ENCODE measurements at places on chromosomes 12 and 14. TPM values are rescaled to one million over a fixed set of nuclear protein-coding genes. Genes with fewer than 3 reads are reported as not detected.
A peak's percentile ranks its signal among the peaks of the same experiment; 100 is the strongest.

CD63 gene
- total RNA-seq = 1,107 TPM

RGS6 gene
- 0.46 TPM for total RNA-seq

GRCh38 chr12:22321018-22321605 is 13.4 kb downstream of the ST8SIA1 start:
- no peak overlapping the region for H3K27ac ChIP-seq
- no peak for DNase-seq
- no peak overlapping the region for H3K4me3 ChIP-seq
- no peaks in the 10 kb centered on the region for H3K27me3 ChIP-seq

DNA sequence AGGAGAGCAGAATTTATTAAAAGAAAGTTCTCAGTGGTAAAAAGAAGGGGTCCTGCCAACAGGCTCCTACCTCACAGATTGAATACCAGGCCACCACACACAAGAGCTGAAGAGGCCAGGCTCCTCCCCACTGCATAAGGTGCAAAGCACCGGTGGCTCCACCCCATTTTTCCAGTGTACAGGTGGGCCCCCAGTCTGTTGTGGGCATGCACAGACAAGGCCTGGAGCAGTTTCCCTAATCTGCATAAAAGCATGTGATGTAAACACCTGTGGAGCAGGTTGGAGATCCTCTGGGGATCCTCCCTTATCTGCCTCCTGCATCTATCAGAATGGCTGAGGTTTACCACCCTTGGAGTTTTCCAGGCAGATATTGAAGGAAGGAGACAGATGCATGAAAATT is 45.7 kb upstream of the PDZRN4 start:
- no peak overlapping the region for H3K4me3 ChIP-seq
- no peak overlapping the region for H3K27ac ChIP-seq
- H3K36me3 ChIP-seq = no peaks in the 10 kb centered on the region
- DNase-seq = no peak
- H3K27me3 ChIP-seq = no peaks in the 10 kb centered on the region

DNA sequence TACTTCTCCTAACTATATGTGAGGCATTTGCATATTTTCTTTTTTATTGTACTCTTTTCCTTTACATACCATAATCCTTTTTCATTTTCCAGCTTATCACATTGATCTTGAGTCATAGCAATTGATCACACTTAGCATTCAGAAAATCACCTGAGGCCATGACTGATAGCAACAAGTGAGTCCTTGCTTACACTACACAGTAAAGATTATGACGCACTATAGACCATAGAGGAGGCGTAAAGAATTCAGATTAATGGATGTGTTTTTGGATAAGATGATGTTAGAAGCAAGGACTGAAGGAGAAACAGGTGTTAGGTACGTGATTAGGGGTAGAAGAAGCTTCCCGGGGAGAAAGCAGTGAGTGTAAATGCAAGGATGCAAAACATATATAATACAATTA is 637.7 kb downstream of the ETNK1 start:
- H3K27me3 ChIP-seq = no peaks in the 10 kb centered on the region
- H3K4me3 ChIP-seq = no peak overlapping the region
- H3K4me1 ChIP-seq = no peaks in the 10 kb centered on the region
- DNase-seq = no peak
- H3K36me3 ChIP-seq = no peaks in the 10 kb centered on the region

DNA sequence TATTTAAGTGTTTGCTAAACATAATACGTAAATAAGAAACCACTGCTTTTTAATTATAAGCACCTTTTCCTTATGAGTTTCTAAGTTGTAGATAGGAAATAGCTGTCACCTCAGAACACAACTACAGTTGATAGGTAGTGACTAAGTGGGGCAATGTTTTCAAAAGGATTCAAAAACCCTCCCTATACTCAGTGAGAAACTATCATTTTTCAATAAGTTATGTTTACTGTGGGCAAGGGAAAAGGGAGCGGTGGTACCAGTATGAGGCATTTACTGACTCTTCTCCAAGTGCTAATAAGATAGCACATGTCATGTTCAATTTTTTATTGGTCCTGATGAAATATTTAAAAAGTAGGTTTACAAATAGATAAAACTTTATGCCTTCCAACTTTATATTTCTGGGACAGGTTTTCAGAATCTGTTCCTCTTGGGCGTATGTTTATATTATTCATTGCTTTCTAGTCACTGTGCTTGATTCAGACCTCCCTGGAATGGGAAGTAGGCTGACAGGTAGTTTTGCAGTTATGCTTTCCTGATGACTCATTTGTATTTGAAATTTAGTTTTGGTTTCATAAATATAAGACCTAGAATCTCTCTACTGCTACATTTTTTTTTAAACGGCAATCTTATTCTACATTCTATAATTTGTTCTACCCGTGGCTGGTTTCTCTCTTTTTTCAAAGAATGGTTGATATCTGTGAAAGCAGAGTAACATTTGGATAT is 153.1 kb downstream of the TMEM117 start:
- H3K36me3 ChIP-seq = no peaks in the 10 kb centered on the region
- no peak overlapping the region for H3K4me3 ChIP-seq
- no peak overlapping the region for H3K27ac ChIP-seq
- peaks cover 9% of the 10 kb centered on the region for H3K4me1 ChIP-seq
- no peaks in the 10 kb centered on the region for H3K27me3 ChIP-seq
- DNase-seq = no peak

DNA sequence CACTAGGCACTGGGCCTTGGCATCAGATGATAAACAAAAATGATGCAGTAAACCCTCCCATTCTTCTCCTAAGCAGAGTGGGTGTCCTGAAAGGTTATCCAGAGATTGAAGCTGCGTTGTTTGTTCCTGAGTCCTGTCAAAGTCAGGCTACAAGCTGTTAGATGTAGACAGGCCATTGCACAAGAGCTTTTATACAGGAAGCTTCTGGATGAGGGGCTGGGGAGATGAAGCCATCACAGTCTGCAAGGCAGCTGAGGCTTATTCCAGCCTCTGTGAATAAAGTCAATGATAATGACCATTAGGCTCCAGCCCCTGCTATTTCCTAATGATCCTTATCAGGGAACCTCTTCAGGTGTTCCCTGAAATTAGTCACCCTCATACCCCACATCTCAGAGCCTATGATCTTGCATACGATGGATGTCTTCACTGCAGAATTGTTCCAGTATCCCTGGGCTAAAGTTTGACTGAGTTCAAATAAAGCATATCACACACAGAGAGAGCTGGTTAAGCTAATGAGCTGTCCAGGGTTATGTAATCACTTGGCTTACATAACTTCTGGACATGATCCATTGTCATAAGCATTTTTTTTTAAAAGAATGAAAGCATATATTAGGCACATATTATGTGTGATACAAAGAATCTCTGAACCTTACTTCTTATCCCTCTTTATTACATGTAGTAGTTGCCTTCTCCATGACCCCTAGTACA is 337.1 kb upstream of the OR4E1 start:
- H3K4me1 ChIP-seq = no peaks in the 10 kb centered on the region
- H3K27ac ChIP-seq = peak overlapping the region; percentile 27
- H3K36me3 ChIP-seq = no peaks in the 10 kb centered on the region
- DNase-seq = no peak
- no peak overlapping the region for H3K4me3 ChIP-seq
- H3K27me3 ChIP-seq = no peaks in the 10 kb centered on the region

GRCh38 chr12:130456375-130457199 is 118.9 kb downstream of the PIWIL1 start:
- no peaks in the 10 kb centered on the region for H3K4me1 ChIP-seq
- no peak overlapping the region for H3K4me3 ChIP-seq
- no peaks in the 10 kb centered on the region for H3K36me3 ChIP-seq
- DNase-seq = no peak

DNA sequence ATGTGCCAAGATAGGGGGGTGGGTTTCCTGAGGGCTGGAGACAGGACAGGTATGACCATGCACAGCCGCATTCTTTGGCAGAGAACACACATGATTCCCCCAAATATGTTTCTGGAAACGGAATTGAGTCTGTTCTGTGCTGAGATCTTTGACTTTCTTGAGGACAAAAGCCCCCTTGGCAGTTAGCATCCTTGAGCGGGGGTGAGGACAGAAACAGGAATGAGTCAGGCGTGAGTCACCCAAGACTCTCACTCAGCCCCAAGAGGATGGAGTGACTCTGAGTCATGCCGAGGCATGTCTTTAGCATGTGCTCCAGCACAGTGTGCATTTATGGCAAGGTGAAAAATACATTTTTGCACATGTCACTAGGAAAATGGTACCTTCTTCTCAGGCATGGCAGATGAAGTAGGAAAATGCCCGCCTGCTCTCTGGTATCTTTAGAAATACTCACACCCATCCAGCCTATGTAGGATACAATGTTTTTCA is 52.1 kb downstream of the DAD1 start:
- H3K36me3 ChIP-seq = no peaks in the 10 kb centered on the region
- no peaks in the 10 kb centered on the region for H3K27me3 ChIP-seq
- no peak overlapping the region for H3K4me3 ChIP-seq
- peak; percentile 62 for DNase-seq
- no peaks in the 10 kb centered on the region for H3K4me1 ChIP-seq
